ENCODE measurements at places on chromosomes 1 and 21.

- peak; percentile 62 for DNase-seq
Measured at GRCh38 chr1:224696891-224697765, 81.0 kb downstream of the CNIH3 start.

GRCh38 chr1:111241797-111242196 lies 14.3 kb downstream of the CHI3L2 start:
- peak; percentile 60 for DNase-seq

DNA sequence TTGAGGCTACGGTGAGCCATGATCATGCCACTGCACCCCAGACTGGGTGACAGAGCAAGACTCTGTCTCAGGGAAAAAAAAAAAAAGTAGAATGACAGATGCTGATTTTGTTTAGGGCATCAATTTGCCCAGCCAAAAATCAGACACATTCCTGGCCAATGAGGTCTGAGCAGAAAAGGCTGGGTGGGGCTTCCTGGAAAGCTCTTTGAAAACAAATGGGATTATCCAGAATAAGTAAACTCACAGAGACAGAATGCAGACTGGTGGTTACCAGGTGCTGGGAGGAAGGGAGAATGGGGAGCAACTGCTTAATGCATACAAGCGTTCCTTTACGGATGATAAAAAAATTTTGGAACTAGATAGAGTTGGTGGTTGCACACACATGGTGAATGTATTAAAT lies 10.1 kb upstream of the CITED4 start:
- DNase-seq: no peak

GRCh38 chr1:43270421-43271095 lies 775 bp downstream of the TMEM125 start:
- peak; percentile 75 for DNase-seq

GRCh38 chr1:245019910-245020486 lies 134.8 kb upstream of the KIF26B start:
- no peak for DNase-seq

DNA sequence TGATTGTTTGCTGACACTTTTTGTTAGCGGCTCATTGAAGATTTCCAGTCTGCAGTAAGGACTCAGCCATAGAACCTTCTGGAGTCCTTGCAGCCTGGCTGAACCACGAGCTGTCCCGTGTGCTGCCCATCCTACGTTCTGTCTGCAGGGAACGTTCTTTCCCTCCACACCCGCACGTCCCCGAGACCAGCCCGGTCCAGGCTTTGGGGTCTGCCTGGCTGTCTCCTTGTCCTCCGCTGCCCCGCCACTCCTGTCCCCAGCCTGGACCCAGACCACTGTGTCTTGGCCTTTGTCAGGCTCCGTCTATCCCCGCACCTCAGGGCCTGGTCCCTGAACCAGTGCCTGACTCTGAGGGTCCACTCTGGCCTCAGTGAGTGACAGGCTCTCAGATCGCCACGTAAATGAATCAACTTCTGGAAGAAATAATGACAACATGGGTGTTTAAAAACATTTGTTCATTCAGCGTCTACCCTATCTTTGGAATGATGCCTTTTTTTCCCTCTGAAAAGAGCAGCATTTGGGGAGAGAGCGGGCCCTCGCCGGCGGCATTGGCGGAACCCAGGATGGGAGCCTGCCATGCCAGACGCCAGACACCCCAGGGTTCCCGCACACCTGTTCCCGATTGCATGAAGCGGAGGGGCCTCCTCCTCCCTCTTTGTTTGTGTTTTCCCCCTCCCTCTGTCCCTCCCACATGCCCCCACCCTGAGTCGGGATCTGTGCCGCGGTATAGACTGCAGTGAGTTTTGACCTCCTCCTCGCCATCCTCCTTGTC lies 43.9 kb upstream of the C1orf174 start:
- DNase-seq: no peak

DNA sequence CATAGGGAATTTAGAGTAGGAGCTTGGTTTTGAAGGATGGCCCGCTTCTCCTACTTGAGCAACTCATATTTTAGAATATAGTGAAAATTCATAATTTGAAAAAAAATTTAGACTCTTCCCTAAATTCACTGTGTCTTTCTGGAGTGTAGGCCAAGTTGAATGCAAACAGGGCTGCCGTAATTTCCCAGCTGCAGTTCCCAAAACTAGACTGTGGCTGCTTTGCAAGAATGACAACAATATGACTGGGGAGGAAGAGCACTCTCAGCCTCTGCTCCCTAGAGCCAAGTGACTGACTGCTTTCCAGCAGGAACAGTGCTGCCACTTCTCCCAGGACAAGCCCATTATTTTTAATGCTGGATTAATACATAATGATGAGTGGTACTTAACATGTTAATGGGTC lies 209.0 kb downstream of the RHOU start:
- no peak for DNase-seq

GRCh38 chr1:65009724-65010420 lies 43.5 kb upstream of the JAK1 start:
- DNase-seq: no peak

- peak; percentile 74 for DNase-seq
Measured at GRCh38 chr1:110639724-110640386, 33.7 kb upstream of the KCNA2 start.

DNA sequence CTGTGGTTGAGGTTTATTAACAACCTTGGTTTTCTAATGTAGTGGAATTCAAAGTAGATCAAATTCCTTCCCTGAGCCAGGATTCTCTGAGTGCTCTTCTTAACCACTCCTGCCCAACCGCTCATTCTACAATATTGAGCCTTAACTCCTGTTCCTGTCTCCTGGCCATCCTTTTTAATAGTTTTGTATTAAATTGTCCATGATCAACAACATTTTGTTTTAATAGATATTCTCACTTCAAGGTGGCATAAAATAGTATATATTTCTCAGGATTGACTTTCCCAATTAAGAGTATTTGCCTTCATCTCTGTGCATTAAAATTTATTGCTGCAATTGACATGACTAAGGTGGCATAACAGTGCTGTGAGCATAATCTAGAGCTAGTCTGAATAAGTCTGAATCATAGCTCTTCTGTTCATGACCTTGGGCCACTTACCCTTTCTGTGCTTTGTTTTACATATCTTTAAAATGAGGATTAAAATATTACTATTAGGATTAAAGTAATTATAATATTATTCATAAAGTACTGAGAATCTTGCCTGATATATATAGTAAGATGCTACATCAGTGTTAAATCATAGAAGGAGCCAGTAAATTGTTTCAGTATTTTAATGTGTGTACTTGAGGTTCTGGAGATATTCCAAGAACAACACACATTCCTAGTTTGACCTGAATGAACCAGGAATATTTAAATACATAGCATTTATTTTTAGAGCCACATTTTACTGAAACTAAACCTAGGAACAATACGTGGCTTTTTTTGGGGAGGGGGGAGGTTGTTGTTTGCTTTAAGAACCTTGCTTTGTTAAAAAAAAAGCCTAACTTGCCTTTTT lies 76.4 kb downstream of the ADGRL2 start:
- DNase-seq: peak; percentile 67

DNA sequence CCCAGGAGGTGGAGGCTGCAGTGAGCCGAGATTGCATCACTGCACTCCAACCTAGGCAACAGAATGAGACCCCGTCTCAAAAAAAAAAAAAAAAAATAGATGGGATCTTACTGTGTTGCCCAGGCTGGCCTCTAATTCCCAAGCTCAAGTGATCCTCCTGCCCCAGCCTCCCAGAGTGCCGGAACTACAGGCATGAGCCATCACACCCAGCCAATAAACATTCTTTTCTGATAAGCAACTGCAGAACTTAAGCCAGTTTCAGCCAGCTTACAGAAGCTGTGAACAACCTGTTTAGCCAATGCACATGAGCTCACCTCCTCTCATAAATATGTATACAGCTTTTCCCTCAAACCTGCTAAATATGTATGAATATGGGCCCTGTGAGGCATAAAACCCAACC lies 3.1 kb upstream of the MIIP start:
- DNase-seq: peak; percentile 6

DNA sequence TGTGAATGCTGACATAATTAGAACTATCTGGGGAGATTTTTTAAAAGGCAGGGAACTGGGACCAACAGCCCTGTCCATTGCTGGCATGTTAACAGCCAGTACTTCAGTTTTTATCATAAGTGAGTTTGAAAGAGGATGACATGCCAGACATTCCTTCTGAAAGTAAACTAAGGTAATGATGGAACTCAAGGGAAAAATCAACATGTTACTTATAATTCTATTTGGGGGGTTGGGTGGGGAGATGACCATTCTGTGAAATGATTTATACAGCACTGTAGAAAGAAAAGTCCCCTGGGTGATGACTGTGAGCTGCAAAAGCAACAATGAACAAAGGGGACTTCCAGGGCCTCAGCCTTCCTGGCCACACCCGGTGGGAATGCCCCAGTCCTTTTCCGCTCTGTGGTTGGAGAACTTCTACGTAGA lies 5.4 kb upstream of the LAMC2 start:
- DNase-seq: peak; percentile 98

DNA sequence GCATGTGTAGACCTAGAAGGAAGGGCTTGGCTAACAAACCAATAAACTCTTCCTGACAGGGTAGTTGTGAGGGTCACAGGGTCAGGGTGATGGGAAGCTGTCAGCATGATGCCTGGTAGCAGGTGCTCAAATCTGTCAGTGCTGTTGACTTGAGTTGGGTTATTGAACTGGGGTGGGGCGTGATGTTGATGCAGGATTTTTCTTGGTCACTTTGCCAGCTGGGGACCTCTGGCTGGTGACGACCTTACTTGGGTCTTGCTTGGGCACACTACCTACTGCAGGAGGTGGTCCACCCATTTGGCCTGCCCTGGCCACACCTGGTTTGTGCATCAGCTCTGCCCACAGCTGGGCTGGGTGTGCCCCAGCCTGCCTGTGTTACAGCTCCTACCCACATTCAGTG lies 624.4 kb downstream of the PTPRU start:
- DNase-seq: no peak

- DNase-seq: no peak
Measured at GRCh38 chr1:175402336-175402735, 209.8 kb upstream of the KIAA0040 start.

DNA sequence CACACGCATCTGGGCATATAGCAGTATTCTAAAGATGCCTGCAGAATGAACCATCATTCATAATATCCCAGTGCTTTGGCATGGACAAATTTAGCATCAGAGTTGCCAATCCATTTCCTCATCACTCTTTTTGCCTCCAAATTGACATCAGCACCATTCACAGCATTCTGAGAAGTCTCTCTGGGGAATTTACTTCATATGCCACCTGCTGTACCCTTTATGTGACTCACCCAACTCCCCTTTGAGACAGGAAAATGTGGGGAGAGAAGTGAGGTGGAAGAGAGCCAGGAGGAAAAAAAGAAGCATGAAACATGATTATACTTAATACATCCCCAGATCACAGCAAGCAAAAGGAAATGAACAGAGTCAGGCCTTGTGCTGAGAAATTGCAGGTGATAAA lies 37.4 kb downstream of the RAB3B start:
- DNase-seq: no peak

GRCh38 chr1:223298701-223299100 lies 65.3 kb downstream of the SUSD4 start:
- DNase-seq: peak; percentile 49

DNA sequence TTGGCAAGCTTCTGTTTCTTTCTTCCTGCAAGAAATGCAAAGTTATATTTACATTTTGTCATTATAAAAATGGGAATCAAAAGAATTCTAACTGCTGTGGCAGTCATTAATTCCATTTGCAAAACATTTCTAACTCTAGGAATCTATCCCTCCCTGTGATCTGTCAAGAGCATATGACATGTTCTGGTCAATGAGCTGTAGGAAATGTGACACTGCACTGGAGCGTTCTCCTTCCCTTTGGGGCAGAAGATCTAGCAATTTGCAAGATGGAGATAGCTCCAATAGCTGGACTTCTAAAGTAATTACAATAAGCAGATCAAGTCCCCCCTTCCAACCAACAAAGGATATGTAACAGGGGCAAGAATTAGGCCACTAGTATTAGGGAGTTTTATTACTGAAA lies 6.3 kb downstream of the TOMM20 start:
- DNase-seq: no peak

- DNase-seq: no peak
Measured at GRCh38 chr1:63359561-63359960, 7.9 kb upstream of the ALG6 start.

GRCh38 chr1:23798662-23799142 lies 1.9 kb downstream of the GALE start:
- no peak for DNase-seq

DNA sequence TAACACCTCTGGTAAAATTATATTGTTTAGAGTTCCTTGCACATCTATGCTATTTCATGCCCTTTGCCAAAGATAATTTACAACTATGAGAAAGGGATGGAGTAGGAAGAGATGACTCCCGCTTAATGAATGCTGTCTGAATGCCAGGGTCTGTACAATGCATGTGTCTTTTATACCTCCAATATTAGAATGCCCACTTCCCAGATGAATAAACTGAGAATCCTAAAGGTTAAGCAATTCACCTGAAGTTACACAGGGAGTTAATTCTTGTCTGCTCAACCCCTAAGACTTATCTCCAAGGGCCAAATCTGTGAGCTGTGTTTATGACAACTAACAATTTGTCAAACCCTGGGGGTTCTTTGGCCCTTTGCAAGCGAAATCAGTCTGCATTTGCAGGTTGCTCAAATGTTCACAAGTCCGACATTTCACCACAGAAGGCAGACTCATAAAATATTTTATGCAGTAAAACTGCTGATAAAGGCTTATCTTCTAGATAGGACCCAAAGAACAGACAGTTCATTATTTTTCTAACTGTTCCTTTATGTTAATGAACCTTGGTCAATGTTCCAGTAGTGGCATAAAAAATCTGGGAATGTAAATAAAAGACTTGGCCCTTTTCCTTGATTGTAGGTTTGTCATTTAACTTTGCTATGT lies 50.2 kb upstream of the ATP1A1 start:
- DNase-seq: no peak

GRCh38 chr21:43957611-43958362 lies 54.3 kb upstream of the TRAPPC10 start:
- DNase-seq: no peak

- DNase-seq: peak; percentile 77
Measured at GRCh38 chr1:66532798-66533783, 862 bp upstream of the SGIP1 start.

GRCh38 chr1:7278827-7279765 lies 492.0 kb upstream of the VAMP3 start:
- DNase-seq: no peak

DNA sequence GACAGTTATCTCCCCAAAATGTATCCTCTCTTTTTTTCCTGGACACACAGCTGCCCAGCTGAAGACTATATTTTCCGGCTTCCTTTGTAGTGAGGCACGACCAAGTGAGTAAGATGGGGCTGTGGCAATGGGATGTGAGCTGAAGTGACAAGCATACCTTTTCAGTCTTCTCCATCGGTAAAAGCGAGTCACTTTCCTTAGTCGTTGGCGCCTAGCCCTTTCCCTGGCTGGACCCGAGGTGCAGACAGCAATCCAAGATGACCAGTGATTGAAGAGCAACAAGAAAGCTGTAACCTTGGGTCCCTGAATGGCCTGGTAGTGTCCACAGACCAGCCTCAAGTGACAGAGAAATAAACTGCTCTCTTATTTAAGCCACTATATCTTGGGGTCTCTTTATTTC lies 155.2 kb downstream of the NR5A2 start:
- peak; percentile 10 for DNase-seq

DNA sequence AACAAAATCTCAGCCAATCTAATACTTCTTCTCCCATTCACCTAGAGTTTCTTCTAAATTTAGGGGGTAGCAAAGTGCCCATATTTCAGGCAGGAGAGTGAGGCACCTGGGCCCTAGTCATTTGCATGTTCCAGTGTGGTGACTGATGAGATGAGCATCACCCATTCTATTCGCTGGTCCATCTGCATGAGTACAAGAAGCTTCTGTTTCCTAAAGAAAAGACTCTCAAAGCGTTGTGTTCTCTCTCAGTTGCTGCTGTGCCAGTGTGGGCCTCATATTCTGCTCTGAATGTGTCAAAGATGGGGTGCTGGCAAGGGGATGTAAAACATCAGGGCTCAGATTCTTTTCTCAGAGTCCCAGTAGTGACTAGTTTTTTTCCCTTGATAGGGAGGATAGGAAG lies 16.1 kb upstream of the DPYD start:
- DNase-seq: no peak
